ENCODE measurements at places on chromosomes 4 and X. TPM values are rescaled to one million over a fixed set of nuclear protein-coding genes. Genes with fewer than 3 reads are reported as not detected.

The NDNF gene
- total RNA-seq: 0.08 TPM

The DMRTC1 gene
- total RNA-seq: not detected

The CYP2U1 gene
- 12.3 TPM for total RNA-seq

The SLIT2 gene
- 4.0 TPM for total RNA-seq

The TMEM144 gene
- total RNA-seq: 12.2 TPM

The H2BW2 gene
- total RNA-seq: not detected

The TSPYL2 gene
- total RNA-seq: 8.7 TPM

The PHKA1 gene
- 6.4 TPM for total RNA-seq

The SERTM2 gene
- not detected for total RNA-seq

The XKRX gene
- 0.04 TPM for total RNA-seq

The GPC3 gene
- 15.3 TPM for total RNA-seq

The CENPVL2 gene
- 0.96 TPM for total RNA-seq

The SOWAHB gene
- 23.3 TPM for total RNA-seq

The NPNT gene
- total RNA-seq: 7.3 TPM

The TEX13C gene
- total RNA-seq: not detected

The BMPR1B gene
- total RNA-seq: 9.2 TPM

The NEUROG2 gene
- not detected for total RNA-seq

The CXorf66 gene
- total RNA-seq: not detected

The P2RY10 gene
- total RNA-seq: not detected

The HTR2C gene
- total RNA-seq: not detected

The HMGB3 gene
- total RNA-seq: 44.6 TPM

The PRSS12 gene
- 1.6 TPM for total RNA-seq

The GRIA3 gene
- total RNA-seq: 0.96 TPM

The FAM9C gene
- total RNA-seq: not detected

The ARR3 gene
- not detected for total RNA-seq

The SYP gene
- 1.0 TPM for total RNA-seq

The F8A3 gene
- total RNA-seq: not detected

The CT45A10 gene
- not detected for total RNA-seq

The OPN1MW2 gene
- not detected for total RNA-seq

The RAB9B gene
- total RNA-seq: 0.34 TPM

The CXCL6 gene
- total RNA-seq: 2.1 TPM

The PRDM8 gene
- 0.17 TPM for total RNA-seq

The PRDX4 gene
- 181 TPM for total RNA-seq

The USP17L21 gene
- total RNA-seq: not detected

The FRMD7 gene
- total RNA-seq: not detected

The EVC gene
- 41.4 TPM for total RNA-seq

The DCAF4L1 gene
- total RNA-seq: 0.13 TPM

The CD40LG gene
- not detected for total RNA-seq

The GPR173 gene
- total RNA-seq: 6.4 TPM

The GLRB gene
- 11.6 TPM for total RNA-seq

The SPOCK3 gene
- 1.4 TPM for total RNA-seq

The HTRA3 gene
- 4.7 TPM for total RNA-seq

The CXCL11 gene
- total RNA-seq: 0.07 TPM

The ETDB gene
- total RNA-seq: not detected

The PRRG1 gene
- total RNA-seq: 13.3 TPM

The SMIM31 gene
- total RNA-seq: not detected

The UCP1 gene
- total RNA-seq: not detected

The GSX2 gene
- total RNA-seq: not detected

The PPP2R2C gene
- total RNA-seq: not detected

The GAGE1 gene
- total RNA-seq: not detected

The CDKL5 gene
- total RNA-seq: 8.6 TPM

The MCF2 gene
- total RNA-seq: not detected

The AFM gene
- total RNA-seq: not detected

The CXCL13 gene
- total RNA-seq: not detected

The ART3 gene
- not detected for total RNA-seq
